Thymus (tissue), 14 donors: ENCODE measurements at places on chromosomes 7 and 10.
A peak's percentile ranks its signal among the peaks of the same experiment; 100 is the strongest.

- DNase-seq, result peak; percentile 69
- H3K4me1 ChIP-seq, result peaks cover 41% of the 10 kb centered on the region
- no peaks in the 10 kb centered on the region for H3K36me3 ChIP-seq
These were observed 26.4 kb upstream of the ANKRD1 start for GRCh38 chr10:90947030-90947960.

DNA sequence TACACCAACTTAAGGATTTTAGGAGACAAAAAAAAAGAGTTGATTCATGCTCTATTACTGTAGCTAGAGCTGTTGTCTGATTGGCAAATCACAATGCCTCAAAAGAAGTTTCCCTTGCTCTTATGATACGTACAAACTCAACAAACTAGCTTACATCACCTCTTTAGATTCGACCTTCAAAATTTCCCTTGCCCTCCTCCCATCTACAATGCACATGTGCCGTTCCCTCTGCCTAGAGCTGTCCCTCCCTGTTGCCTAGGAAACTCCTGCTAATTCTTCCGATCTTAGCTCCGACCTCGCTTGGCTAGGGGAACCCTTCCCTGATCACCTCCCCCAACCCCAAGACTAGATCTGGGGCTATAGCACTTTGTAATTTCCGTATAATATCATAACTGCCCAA is 55.4 kb downstream of the MAP3K8 start:
- H3K4me1 ChIP-seq, result peaks cover 17% of the 10 kb centered on the region
- no peaks in the 10 kb centered on the region for H3K36me3 ChIP-seq
- no peaks in the 10 kb centered on the region for H3K27me3 ChIP-seq
- no peak overlapping the region for H3K4me3 ChIP-seq

- no peak overlapping the region for H3K27ac ChIP-seq
- no peak for DNase-seq
- H3K4me3 ChIP-seq, result no peak overlapping the region
- peaks cover 5% of the 10 kb centered on the region for H3K36me3 ChIP-seq
- H3K27me3 ChIP-seq, result no peaks in the 10 kb centered on the region
These were observed 75.2 kb downstream of the RTKN2 start for GRCh38 chr10:62193479-62193878.

GRCh38 chr7:55521512-55521911 is 50.8 kb downstream of the VOPP1 start:
- H3K4me1 ChIP-seq, result peaks cover 23% of the 10 kb centered on the region
- H3K27ac ChIP-seq, result no peak overlapping the region
- no peaks in the 10 kb centered on the region for H3K27me3 ChIP-seq
- no peak for DNase-seq
- no peak overlapping the region for H3K4me3 ChIP-seq
- H3K36me3 ChIP-seq, result peaks cover 39% of the 10 kb centered on the region

DNA sequence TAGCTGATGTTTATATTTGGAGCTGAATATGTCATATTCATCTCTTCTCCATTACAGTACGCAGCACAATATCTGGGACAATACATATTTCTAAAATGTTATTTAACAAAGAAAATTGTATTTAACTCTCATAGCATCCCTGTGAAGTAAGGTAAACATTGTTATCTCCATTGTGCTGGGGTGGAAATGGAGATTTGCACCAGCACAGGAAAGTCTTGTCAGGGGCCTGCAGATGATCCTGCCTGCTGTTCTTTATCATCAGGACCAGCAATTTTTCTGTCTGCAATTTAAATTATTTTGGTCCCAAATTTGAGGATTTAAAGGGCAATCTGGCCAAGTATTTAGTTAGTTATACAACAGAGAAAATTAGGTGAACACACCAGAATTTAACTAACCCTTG is 144.4 kb downstream of the CPED1 start:
- no peaks in the 10 kb centered on the region for H3K36me3 ChIP-seq
- DNase-seq, result no peak
- H3K27me3 ChIP-seq, result no peaks in the 10 kb centered on the region
- no peak overlapping the region for H3K4me3 ChIP-seq

GRCh38 chr10:48231699-48232315 is 42.7 kb downstream of the FRMPD2 start:
- H3K4me1 ChIP-seq, result peaks cover 26% of the 10 kb centered on the region
- H3K36me3 ChIP-seq, result no peaks in the 10 kb centered on the region
- peak; percentile 57 for DNase-seq
- H3K4me3 ChIP-seq, result no peak overlapping the region
- H3K27me3 ChIP-seq, result no peaks in the 10 kb centered on the region

DNA sequence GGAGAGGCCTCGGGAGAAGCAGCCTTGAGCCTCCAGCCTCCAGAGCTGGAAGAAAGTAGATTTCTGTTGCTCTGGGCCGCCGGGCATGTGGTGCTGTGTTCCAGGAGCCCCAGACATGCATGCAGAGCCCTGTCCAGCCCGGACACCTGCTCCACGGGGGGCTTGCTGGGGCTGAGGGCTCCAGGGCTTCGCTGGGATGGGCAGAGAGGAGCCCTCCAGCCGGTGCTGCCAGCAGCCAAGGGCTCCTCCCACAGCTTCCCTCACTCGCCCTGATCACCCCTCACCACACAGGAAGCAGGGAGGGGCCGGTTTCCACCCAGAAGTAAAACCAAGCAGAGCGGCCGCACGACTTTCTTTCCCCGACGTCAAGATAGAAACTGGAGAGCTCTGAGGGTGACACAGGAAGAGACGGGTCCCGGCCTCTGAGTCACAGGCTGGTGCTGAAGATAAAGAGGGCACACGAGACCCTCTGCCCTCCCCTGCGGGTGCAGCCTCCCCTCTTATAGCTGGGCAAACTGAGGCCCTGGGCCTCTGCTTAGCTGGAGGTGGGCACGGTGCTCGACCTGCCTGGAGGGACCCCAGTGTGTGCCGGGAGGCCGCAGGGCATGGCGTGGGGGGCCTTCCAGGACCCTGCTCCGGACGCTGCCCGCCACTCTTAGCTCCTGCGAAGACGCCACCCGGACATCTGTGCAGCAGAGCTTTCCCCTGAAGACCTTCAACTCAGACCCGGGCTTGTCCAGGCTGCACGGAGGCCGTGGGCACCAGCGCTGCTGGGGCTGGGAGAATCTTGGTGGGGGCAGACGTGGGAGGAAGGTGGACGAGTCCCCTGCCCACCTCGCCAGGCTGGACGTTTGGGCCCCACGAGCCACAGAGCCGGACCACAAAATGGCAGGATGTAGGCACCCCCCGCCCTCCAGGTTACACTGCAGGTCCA is 31.1 kb downstream of the ADAP1 start:
- peaks cover 4% of the 10 kb centered on the region for H3K27me3 ChIP-seq
- H3K4me1 ChIP-seq, result peaks cover 26% of the 10 kb centered on the region
- peak; percentile 68 for DNase-seq
- peak overlapping the region; percentile 39 for H3K4me3 ChIP-seq

DNA sequence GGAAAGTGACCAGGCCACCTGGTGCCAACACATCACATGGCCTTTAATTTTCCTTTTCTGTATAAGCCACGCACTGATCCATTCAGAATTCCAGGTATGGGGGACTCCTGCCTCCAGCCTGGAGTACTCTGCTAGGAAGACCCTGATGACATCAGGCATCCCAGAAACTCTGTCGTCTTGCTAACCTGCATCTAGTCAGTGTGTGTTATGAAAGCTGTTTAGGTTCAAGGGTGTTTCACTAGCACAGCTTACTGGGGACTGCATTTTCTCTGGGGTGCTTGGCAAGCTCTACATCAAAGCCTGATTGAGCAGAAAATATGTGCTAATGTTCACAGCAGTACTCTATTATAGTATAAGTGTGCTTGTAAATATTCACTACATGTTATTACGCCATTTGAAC is 100.6 kb upstream of the MGMT start:
- H3K27ac ChIP-seq, result no peak overlapping the region
- no peak overlapping the region for H3K4me3 ChIP-seq
- DNase-seq, result no peak

GRCh38 chr10:93867525-93867924 is 26.3 kb upstream of the SLC35G1 start:
- no peak overlapping the region for H3K27ac ChIP-seq
- no peak for DNase-seq
- H3K4me1 ChIP-seq, result no peaks in the 10 kb centered on the region
- H3K27me3 ChIP-seq, result no peaks in the 10 kb centered on the region
- no peaks in the 10 kb centered on the region for H3K36me3 ChIP-seq
- H3K4me3 ChIP-seq, result no peak overlapping the region

GRCh38 chr10:6597478-6597877 is 17.4 kb upstream of the PRKCQ start:
- no peaks in the 10 kb centered on the region for H3K27me3 ChIP-seq
- H3K27ac ChIP-seq, result no peak overlapping the region
- H3K36me3 ChIP-seq, result no peaks in the 10 kb centered on the region
